ENCODE measurements at places on chromosomes 11 and 22.

GRCh38 chr11:14927146-14927545 is 35.1 kb upstream of the CYP2R1 start:
- no peak for DNase-seq

- DNase-seq: no peak
Observed at GRCh38 chr22:44780876-44781449, 28.6 kb downstream of the ARHGAP8 start.

GRCh38 chr11:77065878-77066228 is 918 bp upstream of the CAPN5 start:
- DNase-seq: no peak

DNA sequence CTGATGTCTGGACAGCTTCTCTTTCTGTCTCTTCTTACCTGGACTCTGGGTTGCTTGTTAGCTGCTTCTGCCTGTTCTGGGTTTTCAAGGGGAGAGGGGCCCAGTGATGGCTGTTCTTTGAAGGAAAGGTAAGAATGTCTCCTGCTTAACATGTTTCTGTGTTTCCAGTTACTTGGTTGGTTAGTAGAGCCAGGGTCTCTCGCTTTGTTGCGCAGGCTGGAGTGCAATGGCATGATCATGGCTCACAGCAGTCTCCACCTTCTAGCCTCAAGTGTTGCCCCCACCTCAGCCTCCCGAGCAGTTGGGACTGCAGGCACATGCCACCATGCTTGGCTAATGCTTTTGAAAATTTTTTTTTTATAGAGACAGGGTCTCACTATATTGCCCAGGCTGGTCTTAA is 126.6 kb downstream of the BCR start:
- no peak for DNase-seq

DNA sequence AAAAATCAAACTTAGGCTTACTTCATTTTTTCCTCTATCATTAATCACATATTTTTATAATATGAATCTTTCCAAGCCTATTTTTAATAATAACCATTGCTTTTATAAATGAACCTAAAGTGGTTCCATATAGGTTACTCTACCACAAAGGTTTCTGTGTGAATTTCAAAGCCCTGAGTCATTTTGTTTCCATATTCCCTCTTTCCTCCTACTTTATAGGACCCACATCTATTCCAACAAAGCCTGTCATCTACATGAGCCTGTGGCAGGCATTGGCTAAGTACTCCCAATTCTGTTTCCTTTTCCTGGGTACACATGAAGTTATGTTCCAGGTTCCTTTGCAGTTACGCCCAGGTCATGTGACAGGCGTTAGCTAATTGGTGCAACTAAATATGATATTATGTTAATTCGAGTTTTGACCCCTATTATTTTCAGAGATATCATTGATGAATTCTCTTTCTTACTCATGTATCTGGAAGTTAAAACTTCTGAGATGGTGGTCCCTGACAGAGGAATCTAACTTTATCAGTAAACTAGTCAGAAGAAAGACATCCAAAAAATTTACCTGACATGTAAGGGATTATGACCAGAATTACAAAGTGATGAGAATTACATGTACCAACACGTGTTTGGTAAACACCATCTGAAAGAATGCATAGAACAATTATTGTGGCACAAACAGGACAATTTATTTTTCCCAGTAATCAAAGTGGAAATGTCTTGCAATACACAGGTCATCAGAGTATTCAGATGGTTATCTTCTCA is 1264.0 kb upstream of the CNTN5 start:
- DNase-seq: no peak

DNA sequence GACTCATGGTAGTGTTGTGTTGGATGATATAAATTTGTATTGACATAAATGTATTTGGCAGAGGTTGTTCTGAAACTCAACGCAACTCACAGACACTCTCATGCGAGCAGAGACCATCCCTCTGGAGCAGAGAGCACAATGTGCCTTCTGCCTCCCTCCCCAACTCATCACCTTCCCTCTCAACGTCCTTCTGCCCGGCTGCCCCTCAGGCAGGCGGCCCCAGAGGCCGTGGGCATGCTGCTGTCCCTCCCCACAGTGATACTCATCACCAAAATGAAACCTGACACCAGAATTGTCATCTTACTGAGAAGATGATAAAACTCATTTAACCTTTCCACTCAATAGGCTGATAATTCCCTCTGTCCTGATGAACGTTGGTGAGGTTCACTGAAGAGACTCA is 260.6 kb downstream of the ETS1 start:
- DNase-seq: no peak

DNA sequence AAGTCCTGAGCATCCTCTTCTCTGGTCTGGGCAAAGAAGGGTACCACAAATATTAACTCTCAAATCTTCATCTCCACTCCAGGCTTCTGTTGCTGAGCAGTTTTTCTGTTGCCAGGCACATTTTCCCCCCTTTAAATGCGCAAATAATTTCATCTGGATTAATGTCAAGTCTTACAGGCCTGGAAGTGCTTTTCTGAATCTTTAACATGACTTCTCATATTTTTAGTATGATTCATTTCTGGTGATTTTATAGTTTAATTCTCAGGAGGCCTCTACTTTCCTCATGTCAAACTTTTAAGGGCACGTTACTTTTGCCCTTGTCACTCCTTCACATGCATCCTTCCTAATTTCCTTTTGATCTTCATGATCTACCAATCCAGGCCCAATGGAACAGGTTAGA is 510.2 kb downstream of the METTL15 start:
- no peak for DNase-seq

- no peak for DNase-seq
Observed at GRCh38 chr11:100637706-100638105, 49.4 kb upstream of the ARHGAP42 start.

- no peak for DNase-seq
Observed at GRCh38 chr11:12679471-12679870, 5.2 kb downstream of the TEAD1 start.

- no peak for DNase-seq
Observed at GRCh38 chr11:126104420-126104819, 41.8 kb upstream of the CDON start.

- DNase-seq: peak; percentile 62
Observed at GRCh38 chr11:64268025-64268892, 16.2 kb downstream of the BAD start.

GRCh38 chr11:26651916-26652315 is 69.9 kb downstream of the SLC5A12 start:
- no peak for DNase-seq

GRCh38 chr11:10498022-10498400 is 42.9 kb downstream of the AMPD3 start:
- no peak for DNase-seq

DNA sequence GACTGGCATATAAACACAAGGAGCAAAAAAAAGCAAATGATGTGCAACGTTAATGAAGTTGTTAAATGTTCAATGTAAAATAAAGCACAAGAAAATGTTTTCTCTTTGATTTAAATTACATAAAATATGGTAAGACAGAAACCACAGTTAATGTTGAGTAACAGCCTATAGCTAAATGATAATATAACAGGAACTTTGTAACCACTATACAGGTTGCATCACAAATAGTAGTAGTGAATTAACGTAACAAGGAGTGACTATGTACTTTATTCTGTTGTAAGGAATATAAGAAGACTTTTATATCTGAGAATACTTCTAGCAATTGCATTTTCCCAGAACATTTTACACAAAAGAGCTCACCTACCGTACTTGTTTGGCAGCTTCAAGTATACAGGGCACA is 16.9 kb downstream of the SAAL1 start:
- no peak for DNase-seq

- DNase-seq: no peak
Observed at GRCh38 chr11:64170419-64170818, 4.5 kb upstream of the MACROD1 start.

DNA sequence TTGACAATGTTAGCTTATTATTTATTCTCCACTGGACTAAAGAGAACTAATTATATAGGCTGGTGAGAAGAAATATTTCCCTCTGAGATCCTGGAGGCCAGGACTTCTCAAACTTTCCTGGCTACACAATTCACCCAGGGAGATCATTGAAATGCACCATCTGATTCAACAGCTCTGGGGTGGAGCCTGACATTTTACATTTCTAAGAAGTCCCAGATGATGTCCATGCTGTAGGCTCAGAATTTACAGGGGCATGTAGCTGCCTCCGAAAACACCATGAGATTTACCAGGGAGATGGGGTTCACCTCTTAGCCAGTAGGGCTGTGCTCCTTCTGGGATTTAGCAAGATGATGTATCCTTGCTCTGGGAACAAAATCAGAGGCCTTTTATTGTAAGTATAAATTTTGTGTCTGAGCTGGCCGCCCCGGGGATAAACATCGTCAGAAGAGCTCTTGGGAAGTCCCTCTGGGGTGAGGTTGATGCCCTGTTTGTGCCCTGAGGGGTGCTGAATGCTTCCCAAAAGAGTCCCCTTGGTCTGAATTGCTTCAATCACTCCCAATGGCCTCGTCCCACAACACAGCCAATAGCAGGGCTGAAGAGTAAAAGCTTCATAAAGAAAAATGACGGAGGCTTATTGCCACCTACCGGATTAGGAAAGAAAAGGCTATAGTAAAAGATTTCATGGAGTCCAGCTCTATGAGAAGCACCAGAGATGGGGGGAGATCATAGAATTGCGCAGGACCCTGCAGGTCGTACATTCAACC is 33.4 kb upstream of the API5 start:
- no peak for DNase-seq

- no peak for DNase-seq
Observed at GRCh38 chr11:127037001-127037400, 36.4 kb upstream of the KIRREL3 start.

- DNase-seq: no peak
Observed at GRCh38 chr22:49629586-49630447, 197.9 kb downstream of the BRD1 start.

- no peak for DNase-seq
Observed at GRCh38 chr11:70175236-70175698, 27.8 kb upstream of the FADD start.
